ENCODE measurements at places on chromosomes 12 and 14.

DNA sequence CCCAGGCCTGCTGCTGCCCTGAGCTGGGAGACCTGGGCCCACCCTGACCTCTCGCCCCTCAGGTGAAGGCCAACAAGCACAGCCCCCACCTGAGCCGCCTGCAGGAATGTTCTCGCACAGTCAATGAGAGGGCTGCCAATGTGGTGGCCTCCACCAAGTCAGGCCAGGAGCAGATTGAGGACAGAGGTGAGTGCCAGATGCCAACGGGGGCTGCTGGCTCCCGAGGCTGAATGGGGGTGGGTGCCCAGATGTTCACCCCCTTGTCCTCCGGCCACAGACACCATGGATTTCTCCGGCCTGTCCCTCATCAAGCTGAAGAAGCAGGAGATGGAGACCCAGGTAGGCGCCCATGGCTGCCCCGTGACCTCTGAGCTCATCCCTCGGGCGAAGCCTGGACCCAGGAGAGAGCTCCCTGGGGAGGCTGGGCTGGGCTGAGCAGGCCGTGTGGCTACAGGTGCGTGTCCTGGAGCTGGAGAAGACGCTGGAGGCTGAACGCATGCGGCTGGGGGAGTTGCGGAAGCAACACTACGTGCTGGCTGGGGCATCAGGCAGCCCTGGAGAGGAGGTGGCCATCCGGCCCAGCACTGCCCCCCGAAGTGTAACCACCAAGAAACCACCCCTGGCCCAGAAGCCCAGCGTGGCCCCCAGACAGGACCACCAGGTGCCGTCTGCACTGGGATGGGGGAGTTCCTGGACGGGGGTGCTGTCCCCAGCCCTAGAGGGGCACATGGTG lies 25.8 kb downstream of the HIP1R start:
- DNase-seq, result no peak

DNA sequence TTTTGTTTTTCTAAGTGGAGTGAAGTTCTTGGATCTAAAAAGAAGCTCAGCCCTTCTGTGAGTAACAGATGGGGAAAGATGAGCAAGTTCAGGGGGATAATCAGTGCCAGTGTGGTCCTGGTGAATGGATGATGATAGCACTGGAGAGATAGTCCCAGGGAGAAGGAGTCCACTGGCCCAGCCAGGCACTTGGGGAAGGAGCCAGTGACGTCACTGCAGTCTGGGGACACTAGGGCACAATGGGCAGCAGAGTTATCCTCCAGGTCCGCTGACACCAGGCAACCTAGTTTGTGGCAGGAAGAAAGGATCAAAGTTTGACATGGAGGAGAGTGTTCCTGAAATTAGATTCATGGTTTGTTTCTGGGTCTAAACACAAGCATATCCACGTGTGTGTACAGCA lies 101.5 kb downstream of the NTF3 start:
- DNase-seq, result no peak

- no peak for DNase-seq
These were observed 84.8 kb downstream of the PRKCH start for GRCh38 chr14:61406198-61406597.

DNA sequence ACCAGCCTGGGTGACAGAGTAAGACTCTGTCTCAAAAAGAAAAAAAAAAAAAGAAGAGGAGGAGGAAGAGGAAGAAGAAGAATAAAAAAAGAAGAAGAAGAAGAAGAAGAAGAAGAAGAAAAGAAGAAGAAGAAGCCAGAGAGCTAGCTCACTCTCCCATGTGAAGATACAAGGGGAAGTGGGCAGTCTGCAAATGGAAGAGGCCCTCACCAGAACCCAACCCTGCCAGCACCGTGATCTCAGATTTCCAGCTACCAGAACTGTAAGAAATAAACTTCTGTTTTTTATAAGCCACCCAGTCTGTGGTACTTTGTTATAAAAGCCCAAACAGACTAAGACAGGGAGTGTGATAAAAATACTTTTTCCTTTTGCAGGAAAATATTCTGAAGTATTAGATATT lies 130.7 kb downstream of the ETNK1 start:
- no peak for DNase-seq

DNA sequence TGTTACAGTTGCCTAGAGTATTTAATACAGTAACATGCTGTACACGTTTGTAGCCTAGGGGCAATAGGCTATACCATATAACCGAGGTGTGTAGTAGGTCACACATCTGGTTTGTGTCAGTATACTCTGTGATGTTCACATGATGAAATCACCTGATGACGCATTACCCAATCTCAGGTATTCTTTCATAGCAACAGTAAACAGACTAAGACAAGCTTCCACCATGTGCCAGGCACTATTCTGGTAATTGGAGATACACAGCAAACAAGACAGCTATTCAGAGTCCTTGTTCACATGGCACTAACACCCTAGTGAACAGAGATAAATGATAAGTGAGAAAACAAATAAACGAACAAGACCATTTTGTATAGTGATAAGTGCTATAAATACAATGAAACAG lies 3.8 kb upstream of the PDE3A start:
- no peak for DNase-seq
